Kidney (tissue), 22 donors: ENCODE measurements at places on chromosomes 16 and 17. TPM values are rescaled to one million over a fixed set of nuclear protein-coding genes. Genes with fewer than 3 reads are reported as not detected.

DNA sequence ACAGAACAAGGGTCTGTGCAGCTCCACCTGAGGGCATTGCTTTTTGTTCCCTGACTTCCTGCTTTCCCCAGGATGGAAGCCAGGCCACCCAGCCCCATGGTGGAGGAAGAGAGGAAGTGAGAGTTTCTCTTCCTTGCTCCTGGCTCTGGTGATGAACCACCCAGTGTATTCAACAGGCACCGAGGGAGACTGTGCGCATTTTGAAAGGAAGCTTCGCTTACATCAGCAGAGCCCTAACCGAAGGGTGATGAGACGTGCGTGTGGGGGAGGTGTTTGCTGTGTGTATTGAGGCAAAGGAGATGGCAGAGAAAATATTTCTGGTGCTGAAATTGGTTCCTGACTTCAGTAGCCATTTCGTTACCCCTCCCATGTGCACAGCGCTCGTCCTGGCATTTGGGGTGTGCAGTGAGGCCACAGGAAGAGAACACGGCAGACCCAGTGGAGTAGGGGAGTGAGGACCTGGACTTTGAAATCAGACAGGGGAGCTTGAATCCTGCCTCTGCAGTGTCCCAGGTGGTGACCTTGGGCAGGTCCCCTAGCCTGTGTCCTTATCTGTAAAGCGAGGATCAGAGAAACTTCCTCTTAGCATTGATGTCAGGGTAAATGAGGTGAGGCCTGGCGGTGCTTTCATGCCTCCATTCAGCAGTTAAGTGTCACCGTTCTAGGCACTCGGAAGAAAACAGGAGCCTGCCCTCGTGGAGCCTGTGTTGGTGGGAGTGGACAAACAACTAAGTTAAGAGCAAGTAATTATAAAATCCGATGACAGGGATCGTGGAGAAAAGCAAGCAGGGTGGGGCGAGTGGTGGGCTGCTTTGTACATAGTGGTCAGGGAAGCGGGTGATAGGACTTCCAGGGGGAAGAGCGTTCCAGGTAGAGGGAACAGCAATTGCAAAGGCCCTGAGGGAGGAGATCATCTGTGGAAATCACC, 7.4 kb downstream of the CMIP start:
- DNase-seq, result peak; percentile 44

The RUNDC3A gene
- total RNA-seq, result 2.2 TPM

- DNase-seq, result peak; percentile 79
These were observed 3.4 kb upstream of the NTN3 start for GRCh38 chr16:2467528-2468232.

GRCh38 chr16:49800876-49801275, 55.0 kb downstream of the ZNF423 start:
- DNase-seq, result no peak

- no peak for DNase-seq
These were observed 1.2 kb upstream of the DPH1 start for GRCh38 chr17:2028737-2029136.

The PDF gene
- 22.4 TPM for total RNA-seq

DNA sequence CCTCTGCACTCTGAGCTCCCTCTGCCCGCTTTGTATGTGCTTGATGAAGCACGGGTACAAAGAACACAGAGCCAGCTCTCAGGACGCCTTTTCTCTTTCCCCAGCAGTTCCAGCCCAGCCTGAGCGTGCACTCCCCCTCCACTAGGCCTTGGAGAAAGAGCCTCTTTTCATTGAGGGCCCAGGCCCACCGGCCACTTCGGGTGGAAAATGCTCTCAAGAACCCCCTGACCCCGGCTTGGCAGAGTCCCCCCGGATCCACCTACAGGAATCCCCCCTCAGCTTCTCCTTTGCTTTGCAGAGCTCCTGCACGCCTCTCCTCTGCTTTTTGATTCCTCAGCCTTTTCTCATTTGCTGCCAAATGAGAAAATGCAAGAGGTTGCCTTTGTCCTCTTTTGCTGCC, 30.2 kb downstream of the MRC2 start:
- DNase-seq, result no peak
